ENCODE measurements at places on chromosomes 6 and 20.

- no peak for DNase-seq
Observed at GRCh38 chr6:366389-367297, 24.9 kb upstream of the IRF4 start.

GRCh38 chr20:52446421-52447224, 255.0 kb upstream of the ZFP64 start:
- no peak for DNase-seq

GRCh38 chr20:58869662-58870227, 17.2 kb downstream of the GNAS start:
- no peak for DNase-seq

- DNase-seq: no peak
Observed at GRCh38 chr6:141956046-141956761, 176.5 kb upstream of the GJE1 start.

- DNase-seq: peak; percentile 82
Observed at GRCh38 chr6:19804205-19805128, 32.7 kb upstream of the ID4 start.

GRCh38 chr6:157459327-157459726, 78.3 kb downstream of the ZDHHC14 start:
- peak; percentile 39 for DNase-seq

DNA sequence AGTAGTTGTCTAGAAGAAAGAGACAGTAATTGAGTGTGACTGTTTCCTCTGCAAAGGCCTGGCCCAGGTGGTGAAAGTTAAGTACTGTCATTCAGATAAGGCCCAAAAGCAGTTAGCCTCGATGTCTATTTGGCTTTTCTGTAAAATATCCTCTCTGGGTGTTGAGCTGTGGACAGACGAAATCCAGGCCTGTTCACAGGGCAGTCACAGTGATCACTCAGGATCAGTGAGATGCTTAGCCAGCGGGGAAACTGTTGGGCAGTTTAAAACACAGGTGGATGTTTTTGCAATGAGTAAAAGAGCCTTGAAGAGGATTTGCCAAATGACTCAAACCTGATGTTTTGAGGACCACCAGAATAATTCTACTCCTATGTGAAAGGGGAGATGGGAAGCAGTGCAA, 22.0 kb upstream of the PRDM1 start:
- DNase-seq: no peak

GRCh38 chr6:82906489-82906888, 159.2 kb downstream of the UBE3D start:
- no peak for DNase-seq

DNA sequence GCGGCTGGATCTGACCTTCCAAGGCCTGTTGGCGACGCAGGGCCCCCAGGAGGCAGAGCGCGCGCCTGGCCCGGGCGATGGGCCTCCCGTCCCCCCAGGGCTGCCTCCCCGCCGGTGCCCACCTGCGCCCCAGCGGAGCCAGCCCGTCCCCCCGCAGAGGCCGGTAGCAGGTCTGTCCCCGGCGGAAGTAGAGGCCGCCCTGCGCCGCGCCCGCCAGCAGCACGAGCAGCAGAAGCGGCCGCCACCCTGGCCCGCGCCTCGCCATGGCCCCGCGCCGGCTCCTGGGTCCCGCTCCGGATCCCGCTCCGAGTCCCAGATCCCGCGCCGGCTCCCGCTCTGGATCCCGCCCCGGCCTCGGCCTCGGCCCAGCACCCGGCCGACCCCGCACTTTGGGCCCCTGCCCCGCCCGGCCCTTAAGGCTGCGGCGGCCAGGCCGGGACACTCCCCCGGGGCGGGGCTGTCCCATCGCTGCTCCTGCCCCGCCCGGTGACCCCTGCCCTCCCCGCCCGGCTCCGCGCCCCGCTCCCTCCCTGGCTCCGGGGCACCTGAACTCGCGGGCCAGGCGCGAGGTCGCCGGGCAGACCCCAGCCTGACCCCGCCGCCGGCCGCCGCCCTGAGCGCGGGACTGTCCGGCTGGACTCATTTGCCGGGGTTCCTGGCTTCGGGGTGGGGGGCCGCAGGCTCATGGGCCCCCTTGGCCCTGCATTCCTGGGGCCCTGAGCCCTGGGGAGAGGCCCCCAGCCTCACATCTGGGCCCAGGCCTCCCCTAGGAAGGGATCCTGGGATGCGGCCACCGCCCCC, at the start of gene CTSZ:
TSS of gene CTSZ (minus strand) at position 391 of the 801 bp plus-strand sequence. CDS start at position 265, 126 bp downstream.
- peak; percentile 65 for DNase-seq

- DNase-seq: no peak
Observed at GRCh38 chr6:13295576-13295975, 32.8 kb downstream of the TBC1D7 start.

DNA sequence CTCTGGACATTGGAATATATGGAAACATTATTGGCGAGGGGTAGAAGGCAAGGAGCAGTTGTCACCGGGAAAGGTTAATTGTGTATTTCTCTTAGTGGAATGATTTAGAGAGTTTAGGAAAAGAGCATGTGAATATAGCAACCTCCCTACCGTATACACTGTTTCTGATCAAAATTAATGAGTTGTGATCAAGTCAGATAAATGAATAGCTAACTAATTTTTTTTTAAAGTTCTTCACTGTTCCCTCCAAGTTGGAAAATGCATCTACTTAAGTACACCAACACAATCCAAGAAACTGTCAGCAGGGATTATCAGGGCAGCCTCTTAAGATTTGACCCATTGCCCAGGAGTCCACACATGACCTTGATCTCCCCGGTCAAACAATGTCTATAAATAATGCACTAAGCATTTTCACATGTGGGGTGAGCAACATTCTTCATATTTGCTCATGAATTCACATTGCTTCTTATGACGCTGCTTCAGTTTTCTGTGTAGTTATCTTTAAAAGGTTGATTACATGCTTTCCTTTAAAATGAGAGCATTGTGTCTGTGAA, 680.8 kb upstream of the NRSN1 start:
- no peak for DNase-seq

DNA sequence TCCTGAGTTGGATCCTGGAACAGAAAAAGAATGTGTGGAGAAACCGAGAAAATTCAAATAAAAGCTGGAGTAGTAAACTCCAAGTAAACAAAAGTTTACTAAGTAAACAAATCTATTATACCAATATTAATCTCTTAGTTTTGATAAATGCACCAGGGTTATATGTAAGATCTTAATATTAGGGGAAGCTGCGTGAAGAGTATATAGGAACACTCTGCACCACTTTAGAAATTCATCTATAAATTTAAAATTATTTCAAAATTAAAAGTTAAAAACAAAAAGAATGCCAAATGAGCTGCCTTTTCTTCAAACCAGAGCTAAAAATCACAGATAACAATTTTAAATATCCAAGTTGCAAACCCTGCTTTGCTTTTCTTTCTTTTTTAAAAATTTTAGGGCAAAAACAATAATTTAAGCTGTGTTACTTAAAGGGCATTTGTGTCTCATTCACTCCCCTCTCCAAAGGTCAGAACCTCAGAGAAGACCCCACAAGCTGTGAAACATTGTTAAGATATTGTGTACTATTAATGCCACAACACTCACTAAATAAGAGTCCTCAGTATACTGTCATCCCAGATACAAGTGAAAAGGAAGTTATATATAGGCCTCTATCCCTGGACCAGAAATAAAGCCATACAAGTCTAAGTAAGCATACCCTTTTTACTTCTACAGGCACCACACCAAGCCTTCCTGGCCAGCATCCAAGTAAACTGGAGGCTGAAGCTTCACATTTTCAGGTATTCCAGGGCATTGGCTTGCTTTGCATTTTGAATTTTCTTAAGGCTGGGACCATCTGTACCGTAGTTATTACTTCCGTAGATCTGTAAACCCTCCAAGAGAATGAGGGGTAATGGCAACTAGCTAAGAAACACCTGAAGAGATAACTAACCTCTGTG, 7.0 kb downstream of the DNAAF9 start:
- DNase-seq: no peak

GRCh38 chr20:47985092-47985850, 200.0 kb upstream of the SULF2 start:
- no peak for DNase-seq

GRCh38 chr6:89217299-89217910, at the start of gene GABRR1:
Gene GABRR1, minus strand, starts transcription at chr6:89217358. Its CDS starts 36 bp downstream, at chr6:89217322.
- DNase-seq: no peak

- no peak for DNase-seq
Observed at GRCh38 chr20:62956387-62957135, 4.1 kb downstream of the SLC17A9 start.

GRCh38 chr20:55424968-55425367, 580.4 kb downstream of the CBLN4 start:
- DNase-seq: no peak

- no peak for DNase-seq
Observed at GRCh38 chr6:52115145-52115741, 27.8 kb upstream of the PKHD1 start.

- no peak for DNase-seq
Observed at GRCh38 chr6:128694303-128695009, 174.1 kb upstream of the PTPRK start.

GRCh38 chr6:19842030-19842615, 5.0 kb downstream of the ID4 start:
- no peak for DNase-seq

DNA sequence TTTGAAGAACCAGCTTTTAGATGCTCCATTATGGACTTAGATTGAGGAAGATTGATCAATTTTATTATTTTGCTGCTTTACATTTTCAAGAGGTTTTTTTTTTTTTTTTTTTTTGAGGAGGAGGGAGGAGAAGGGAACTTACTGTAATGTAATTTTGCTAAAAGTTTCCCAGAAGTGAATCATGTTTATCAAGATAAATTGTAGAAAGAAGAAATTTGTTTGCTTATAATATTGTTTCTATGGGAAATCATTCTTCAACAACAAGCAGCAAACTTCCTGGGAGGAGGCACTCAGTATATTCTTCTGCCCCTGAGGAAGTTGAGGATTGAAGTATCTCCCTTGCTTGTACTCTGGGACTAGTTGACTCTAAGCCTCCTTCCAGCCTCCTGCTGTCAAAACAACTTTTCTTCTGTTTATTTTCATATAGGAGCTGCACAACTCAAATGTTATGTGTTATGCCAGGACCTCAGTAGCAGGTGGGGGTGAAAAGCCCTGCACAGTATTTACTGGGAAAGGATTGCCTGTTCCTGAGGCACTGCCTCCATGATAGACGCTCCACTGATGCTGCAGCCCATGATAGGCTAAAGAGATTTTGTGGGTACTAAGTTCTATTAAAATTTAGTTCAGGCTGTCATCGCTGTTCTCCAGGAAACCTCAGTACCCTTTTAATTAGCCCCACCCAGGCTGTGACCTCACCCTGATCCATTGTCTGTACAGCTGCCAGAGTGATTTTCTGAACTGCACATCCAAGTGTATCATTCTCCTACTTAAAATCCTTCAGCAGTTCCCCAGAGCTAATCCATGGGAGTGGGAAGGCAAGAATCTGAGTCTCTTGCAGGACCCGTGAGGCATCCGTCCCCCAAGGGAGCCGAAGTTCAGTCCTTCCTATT, 51.9 kb downstream of the CARMIL1 start:
- no peak for DNase-seq

DNA sequence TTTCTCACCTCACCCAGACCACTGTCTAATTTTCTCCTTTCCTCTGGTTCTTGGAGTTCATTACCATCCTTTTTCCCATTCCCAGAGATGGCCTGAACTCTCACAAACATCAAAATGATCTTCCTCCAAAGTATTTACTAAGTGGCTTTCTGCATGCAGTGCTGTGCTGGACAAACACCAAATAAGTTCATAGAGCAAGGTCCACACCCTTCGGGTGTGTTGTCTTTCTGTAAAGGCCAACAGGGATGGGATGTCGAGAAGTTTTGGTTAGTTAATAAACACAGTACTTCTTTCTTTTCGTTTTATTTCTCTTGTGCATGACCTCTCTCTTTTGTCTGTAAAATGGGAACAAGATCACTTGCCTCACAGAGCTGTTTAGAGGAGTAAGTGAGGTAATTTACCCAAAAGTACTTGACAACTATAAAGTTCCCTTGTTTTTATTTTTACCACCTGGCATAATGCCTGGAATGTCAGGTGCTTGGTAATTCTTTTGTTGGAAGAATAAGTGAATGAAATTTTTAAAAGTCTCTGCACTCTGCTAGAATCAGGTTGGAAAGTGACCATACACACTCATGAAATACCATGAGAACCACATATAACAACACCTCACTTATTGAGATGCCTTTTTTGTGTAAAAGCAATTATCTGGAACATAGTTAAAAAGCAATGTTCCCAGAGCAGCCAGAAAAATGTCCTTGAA, 22.8 kb upstream of the CCN6 start:
- no peak for DNase-seq

GRCh38 chr6:39599973-39600372, 125.2 kb downstream of the KIF6 start:
- DNase-seq: no peak

DNA sequence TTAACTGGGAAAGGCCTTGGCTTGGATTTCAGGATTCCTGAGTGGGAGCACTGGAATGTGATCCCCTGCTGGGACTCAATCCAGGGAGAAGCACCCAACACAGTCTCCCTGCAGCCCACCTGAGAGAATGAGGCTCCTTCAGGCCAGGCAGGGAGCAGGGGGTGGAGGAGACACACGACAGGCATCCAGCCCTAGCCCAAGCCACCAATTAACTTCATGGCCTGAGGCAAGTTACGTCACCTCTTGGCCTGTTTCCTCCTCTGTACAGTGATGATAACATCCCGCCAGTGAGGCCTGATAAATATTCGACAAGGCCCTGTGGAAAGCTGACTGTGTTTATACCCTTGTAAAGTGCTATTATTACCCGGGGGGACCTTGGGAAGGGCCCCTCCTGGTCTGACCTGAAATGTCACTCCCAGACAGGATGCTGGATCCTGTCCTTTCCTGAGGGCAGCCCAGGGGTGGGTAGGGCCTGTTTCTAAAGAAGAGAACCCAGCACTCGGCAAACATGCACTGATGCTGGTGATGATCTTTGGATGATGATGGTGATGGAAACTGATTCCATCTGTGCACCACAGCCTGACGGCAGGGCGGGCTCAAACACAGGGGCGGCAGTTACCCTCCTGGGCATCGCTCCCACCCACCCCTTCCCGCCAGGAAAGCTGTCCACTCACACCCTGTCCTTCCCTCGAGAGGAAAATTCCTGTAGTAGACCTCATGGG, 12.4 kb downstream of the FRS3 start:
- no peak for DNase-seq

- DNase-seq: no peak
Observed at GRCh38 chr20:11261533-11262000, 587.8 kb upstream of the JAG1 start.

DNA sequence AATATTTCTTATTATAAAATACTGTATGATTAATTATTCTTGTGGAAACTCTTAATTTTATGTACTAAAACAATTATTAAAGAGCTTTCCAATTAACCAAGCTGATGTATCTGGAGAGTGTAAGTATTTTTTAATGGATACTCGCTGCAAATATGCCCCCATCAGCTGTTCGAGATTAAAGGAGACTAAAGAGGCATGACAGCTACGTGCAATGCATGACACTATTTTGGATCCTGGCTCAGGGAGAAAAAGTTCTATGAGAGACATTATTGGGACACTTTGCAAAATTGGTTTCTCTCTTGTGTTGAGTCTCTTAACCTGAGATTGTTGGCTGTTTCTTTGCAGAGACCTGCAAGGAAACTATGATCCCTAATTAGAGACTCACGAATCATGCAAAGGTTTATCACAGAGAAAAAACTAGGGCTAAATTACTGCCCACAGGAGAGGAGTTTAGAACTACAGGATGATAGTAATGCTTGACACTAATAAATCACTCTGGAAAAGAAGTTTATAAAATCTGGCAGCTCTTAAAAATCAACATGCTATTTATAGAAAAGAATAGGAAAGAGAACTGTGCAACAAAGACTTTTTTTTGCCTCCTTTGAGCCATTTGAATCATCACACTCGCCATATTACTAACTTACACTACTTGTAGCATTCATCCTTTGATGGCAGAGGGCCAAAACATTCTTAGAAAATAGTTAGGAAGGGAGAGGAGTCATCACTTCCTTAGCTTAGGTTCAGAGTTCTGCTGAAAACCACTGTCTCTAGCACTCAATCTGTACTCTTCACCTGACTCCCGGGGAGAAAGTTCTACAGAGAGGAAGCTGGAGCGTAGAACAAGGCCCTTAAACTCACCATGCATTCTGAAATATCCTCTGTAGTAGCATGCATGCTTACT, 25.3 kb downstream of the NRN1 start:
- no peak for DNase-seq
